ENCODE measurements at places on chromosomes 4 and X.

GRCh38 chr4:38803833-38804653 lies 548 bp downstream of the TLR1 start:
- DNase-seq, result no peak

GRCh38 chr4:6924361-6924779 lies 14.7 kb downstream of the TBC1D14 start:
- DNase-seq, result no peak

DNA sequence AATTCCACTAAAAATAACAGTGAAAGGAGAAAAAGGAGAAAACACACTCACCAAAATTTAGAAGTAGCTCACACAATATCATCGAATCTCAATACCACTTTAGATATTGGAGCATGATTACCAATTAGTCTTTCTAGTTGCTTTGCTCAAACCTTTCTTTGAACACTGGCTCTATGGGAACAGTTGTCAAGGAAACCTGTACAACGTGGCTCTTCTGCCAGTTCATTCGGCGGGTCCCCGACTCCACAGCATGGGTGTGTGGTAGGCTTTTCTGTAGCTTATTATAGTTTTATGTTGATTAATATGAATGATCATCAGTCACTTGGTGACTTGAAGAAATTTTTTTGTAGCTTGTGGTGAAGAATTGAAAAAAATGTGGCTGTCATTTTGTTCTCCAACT lies 50.2 kb upstream of the TMEM150C start:
- no peak for DNase-seq

GRCh38 chrX:631802-632365 lies 1.3 kb downstream of the SHOX start:
- DNase-seq, result no peak

GRCh38 chrX:116749943-116750342 lies 287.2 kb upstream of the CT83 start:
- DNase-seq, result no peak

DNA sequence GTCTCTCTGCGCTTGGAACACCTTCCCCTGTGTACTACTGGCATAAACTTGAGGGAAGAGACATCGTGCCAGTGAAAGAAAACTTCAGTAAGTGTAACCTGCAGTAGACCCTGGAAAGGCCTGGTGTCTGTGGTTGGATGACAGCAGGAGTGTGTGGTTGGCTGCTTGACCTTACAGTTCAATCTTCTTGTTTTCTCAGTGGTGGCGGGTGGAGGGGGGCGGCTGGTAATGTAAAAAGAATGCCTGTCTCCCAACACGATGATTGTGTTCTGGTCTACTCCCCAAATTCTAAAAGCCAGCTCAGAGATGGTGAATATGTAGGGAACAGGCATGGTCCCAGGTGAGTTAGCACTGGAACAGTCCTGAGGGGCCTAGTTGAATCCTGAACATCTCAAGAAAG lies 18.6 kb downstream of the PSMD10 start:
- no peak for DNase-seq

DNA sequence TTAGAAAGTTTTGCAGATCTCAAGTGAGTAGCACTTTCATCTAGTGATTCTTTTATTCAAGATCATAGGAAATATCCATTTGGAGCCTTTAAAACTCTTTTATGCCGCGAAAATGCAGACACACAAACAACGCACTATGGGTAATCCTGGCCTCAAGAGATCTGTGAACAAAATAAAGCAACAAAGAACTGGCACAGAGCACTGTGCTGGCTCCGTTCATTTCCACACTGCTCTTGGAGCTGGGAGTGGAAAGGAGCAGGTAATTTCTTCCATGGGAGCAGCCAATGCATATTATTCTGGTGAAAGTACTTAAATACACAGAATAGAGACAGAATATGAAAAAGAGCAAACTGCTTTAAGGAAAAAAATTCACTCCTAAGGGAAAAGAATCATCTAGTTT lies 172.7 kb upstream of the FRG1 start:
- no peak for DNase-seq

GRCh38 chrX:131828482-131828881 lies 194.6 kb upstream of the STK26 start:
- no peak for DNase-seq

GRCh38 chr4:6424425-6424824 lies 48.0 kb downstream of the PPP2R2C start:
- DNase-seq, result no peak

- DNase-seq, result no peak
Observed at GRCh38 chrX:85992811-85993229, 54.5 kb downstream of the CHM start.

- no peak for DNase-seq
Observed at GRCh38 chr4:82017680-82018079, 356.1 kb downstream of the HNRNPD start.

DNA sequence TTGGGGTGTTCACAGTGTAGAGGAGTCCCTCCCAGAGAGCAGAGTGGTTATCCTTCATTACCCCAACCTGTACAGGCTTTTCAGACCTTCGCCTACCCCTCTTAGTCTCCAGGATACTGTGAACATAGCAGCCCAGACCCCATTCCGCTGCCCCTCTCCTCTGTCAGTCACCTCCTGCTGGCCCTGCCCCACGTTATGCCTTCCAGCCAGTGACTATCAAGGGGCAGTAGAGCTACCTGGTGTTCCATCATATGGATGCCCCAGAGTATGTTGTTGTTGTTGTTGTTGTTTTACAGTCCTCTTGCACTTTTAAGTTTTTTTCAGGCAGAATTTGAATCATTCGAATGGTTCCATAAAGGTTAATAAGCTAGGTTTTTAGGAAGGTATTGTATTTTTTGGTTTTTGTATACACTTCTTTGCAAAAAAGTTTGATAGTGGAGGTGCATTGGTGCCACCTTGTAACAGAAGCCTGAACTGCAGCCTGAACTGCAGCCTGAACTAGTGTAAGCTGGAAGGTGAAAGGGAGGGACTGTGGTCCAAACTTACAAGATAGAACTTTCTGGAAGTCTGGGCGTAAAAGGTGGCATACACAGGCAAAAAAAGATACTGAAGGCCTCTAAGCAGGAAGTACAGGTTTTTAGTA lies 101.4 kb upstream of the RAB40AL start:
- DNase-seq, result no peak

- DNase-seq, result no peak
Observed at GRCh38 chr4:174397366-174398155, 113.8 kb downstream of the CEP44 start.

DNA sequence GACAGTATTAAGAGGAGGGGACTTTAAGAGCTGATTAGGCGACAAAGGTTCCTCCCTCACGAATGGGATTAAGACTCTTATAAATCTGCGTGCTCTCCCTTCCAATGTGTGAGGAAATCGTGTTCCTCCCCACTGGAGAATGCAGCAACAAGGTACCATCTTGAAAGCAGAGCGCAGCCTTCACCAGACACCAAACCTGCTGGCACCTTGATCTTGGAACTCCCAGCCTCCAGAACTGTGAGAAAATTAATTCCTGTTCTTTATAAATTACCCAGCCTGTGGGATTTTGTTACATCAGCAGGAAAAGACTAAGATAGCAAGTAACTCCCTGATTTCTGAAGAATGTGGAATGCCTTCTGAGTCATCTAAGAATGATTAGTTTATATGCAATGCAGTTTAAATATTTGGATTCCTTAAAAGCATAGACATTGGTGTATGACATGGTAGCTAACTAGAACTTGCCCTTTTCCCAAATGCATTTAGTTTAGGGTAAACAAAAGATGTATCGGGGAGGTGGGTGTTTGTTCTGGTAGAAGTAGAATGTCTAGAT lies 86.1 kb downstream of the USP46 start:
- no peak for DNase-seq

- DNase-seq, result no peak
Observed at GRCh38 chr4:151517896-151518295, 108.9 kb downstream of the FHIP1A start.

- DNase-seq, result no peak
Observed at GRCh38 chr4:60296386-60296785, 903.7 kb upstream of the ADGRL3 start.

DNA sequence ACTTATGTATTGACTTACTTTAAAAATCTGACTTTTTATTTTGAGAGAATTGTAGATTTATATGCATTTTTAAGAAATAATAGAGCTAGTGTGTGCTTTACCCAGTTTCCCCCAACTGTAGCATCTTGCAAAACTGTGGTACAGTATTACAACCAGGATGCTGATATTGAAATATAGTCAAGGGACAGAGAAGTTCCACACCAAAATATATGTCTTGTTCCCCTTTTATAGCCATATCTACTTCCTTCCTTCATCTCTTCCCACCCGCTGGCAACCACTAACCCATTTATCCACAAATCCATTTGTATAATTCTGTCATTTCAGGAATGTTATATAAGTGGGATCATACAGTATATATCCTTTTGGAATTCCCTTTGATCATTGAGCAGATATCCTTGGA lies 16.8 kb downstream of the KDM6A start:
- DNase-seq, result no peak

DNA sequence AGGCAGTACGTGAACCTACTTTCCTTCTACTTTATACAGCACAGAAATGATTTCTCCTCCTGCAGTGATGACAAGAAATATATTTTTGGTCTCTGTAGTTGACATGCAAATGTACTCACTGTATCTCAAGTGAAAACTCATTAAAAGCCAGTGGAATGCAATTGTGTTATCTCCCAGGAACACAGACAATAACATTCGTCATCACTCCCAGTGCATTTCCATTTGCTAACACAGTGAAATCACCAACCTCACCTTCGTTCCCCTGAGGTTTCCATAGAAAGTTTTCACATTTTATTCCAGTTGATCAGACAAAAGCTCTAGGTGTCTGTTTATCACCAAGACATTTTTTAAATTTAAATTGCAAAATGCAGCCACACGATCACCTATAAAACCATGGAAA lies 2.5 kb upstream of the SPANXD start:
- no peak for DNase-seq

DNA sequence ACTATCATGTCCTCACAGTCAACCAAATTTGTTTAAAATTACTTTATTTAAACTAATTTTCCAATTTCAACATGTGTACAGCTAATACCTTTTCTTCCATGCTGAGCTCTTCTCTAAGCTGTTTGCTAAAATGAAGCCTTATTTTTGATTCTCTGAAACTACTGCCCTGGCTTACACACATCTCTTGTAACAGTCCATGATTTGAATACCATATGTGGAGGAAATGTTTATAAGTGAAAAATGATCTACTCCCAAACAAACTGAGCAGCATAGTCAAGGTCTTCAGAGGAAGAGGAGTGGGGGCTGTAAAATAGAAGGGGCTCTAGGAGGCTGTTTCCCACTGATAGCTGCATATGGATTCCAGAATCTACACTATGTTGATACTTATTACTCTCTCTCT lies 188.7 kb downstream of the ANKRD50 start:
- DNase-seq, result no peak

Data from GM19239 (cell line).